ENCODE measurements at places on chromosomes 4 and X.

GRCh38 chrX:27675493-27675892, 85.3 kb downstream of the DCAF8L2 start:
- no peak for DNase-seq

GRCh38 chrX:56812515-56813105, 83.6 kb downstream of the NBDY start:
- no peak for DNase-seq

DNA sequence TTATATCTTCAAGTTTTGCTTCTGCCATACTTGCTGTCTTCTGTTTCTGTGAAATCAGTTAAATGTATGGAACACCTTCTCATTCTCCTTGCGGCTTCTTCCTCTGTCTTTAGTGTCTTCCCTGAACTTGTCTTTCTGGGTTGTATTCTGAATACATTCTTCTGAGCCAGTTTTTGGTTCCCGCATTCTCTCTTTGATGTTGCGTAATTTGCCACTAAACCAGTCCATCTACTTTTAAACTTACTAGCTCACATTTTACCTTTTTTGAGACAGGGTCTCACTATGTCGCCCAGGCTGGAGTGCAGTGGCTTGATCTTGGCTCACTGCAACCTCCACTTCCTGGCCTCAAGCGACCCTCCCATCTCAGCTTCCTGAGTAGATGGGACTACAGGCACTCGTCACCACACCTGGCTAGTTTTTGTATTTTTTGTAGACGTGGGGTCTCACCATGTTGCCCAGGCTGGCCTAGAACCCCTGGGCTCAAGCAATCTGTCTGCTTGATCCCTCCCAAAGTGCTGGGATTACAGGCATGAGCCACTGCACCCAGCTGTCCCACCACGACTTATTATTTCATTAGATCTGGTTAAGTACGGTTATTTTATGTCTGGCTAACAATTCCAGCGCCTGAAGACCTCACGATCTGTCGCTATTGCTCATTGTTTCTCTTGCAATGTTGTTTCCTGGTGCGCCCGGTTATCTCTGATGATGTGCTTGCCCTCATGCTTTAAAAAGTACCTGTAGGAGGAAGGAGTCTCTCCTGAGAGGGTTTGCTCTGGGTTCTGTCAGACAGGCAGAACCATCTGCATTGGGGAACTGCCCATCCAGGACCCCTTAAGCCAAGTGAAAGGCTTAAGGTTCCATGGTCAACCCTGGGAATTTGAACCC, 9.8 kb upstream of the FAM3A start:
- DNase-seq, result no peak

- DNase-seq, result no peak
Measured at GRCh38 chr4:180521181-180521580, 1722.0 kb upstream of the TENM3 start.

DNA sequence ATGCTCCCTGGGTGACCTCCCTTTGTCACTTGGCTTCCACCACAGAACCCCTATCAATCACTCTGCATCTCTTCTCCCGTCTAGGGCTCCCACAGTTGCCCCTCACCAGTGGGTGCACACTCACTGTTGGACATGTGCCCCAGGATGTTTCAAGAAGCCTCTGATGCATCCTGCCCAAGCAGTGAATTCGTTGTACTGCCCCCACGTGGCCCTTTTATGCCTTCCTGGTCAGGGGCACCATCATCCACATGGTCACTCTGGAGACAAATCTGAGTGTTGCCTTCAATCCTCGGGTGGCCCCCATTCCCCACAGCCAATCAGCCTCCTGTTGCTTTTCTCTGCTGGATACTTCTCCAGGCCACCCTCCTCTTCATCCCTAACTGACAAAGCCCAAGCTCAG, 12.2 kb downstream of the ITIH6 start:
- no peak for DNase-seq

Data from HL-60 (cell line).